Heart right ventricle (tissue), 16 donors: ENCODE measurements at places on chromosomes 1 and 21. TPM values are rescaled to one million over a fixed set of nuclear protein-coding genes. Genes with fewer than 3 reads are reported as not detected.

GRCh38 chr1:177329871-177330270, 159.1 kb downstream of the BRINP2 start:
- no peak overlapping the region for H3K27ac ChIP-seq
- no peak for DNase-seq
- no peak overlapping the region for H3K4me3 ChIP-seq
- no peaks in the 10 kb centered on the region for H3K36me3 ChIP-seq
- H3K27me3 ChIP-seq, result no peaks in the 10 kb centered on the region
- no peaks in the 10 kb centered on the region for H3K4me1 ChIP-seq

The RHD gene
- total RNA-seq, result not detected

- no peaks in the 10 kb centered on the region for H3K36me3 ChIP-seq
- H3K4me3 ChIP-seq, result no peak overlapping the region
- H3K27me3 ChIP-seq, result no peaks in the 10 kb centered on the region
- no peaks in the 10 kb centered on the region for H3K4me1 ChIP-seq
Observed at GRCh38 chr1:75237316-75237715, 103.1 kb downstream of the LHX8 start.

- no peaks in the 10 kb centered on the region for H3K27me3 ChIP-seq
- no peaks in the 10 kb centered on the region for H3K36me3 ChIP-seq
- H3K4me1 ChIP-seq, result peaks cover 20% of the 10 kb centered on the region
- H3K4me3 ChIP-seq, result no peak overlapping the region
- no peak overlapping the region for H3K27ac ChIP-seq
- DNase-seq, result no peak
Observed at GRCh38 chr1:115136106-115136505, 46.8 kb upstream of the TSPAN2 start.

DNA sequence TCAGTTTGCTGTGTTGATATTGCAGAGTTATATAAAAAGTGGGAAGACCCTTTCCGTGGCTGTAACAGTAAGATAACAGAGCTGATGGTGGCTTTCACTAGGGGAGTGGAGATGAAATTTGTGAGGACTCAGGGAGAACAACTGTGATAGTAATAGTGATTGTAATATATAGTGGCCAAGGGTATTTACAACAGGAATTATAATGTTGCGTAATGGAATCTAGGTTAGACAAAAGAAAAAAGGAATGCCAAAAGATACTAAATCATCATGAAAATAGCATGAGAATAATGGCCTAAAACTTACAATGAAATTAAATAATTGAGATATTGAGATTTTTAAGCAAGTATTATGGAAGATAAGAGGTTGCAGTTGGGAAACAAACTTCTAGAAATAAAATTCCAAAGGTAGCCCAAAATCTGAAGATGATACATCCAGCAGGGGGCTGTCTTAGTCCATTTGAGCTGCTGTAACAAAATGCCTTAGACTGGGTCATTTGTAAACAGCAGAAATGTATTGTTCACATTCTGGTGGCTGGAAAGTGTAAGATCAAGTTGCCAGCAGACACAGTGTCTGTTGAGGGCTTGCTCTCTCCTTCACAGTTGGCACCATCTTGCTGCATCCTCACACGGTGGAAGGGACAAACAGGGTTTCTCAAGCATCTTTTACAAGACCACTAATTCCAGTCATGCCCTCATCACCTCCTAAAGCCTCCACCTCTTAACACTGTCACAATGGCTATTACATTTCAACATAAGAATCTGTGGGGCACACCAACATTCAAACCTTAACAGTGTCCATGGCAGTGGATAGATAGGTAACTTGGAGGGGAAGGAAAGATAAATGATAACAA, 711.2 kb downstream of the MRPL39 start:
- H3K4me3 ChIP-seq, result no peak overlapping the region
- no peaks in the 10 kb centered on the region for H3K27me3 ChIP-seq
- no peak overlapping the region for H3K27ac ChIP-seq
- H3K4me1 ChIP-seq, result no peaks in the 10 kb centered on the region
- H3K36me3 ChIP-seq, result no peaks in the 10 kb centered on the region
- no peak for DNase-seq
